Mononuclear cell (primary cell): ENCODE measurements at places on chromosomes 11 and 22. TPM values are rescaled to one million over a fixed set of nuclear protein-coding genes. Genes with fewer than 3 reads are reported as not detected.

Gene KCNJ11
- total RNA-seq, result 0.10 TPM

Gene EIF3M
- 466 TPM for total RNA-seq

Gene CCDC87
- total RNA-seq, result 0.21 TPM

Gene ANO5
- total RNA-seq, result 0.63 TPM

Gene GPR83
- 0.10 TPM for total RNA-seq

Gene SHANK3
- total RNA-seq, result under 0.01 TPM

Gene FBXO7
- total RNA-seq, result 133 TPM

Gene CD3E
- 136 TPM for total RNA-seq

Gene CHID1
- 8.2 TPM for total RNA-seq

Gene SLCO2B1
- total RNA-seq, result not detected

Gene RAG1
- total RNA-seq, result 0.52 TPM

Gene INPPL1
- 49.2 TPM for total RNA-seq

Gene C11orf68
- total RNA-seq, result 7.6 TPM

Gene TRIM22
- total RNA-seq, result 252 TPM

Gene MISFA
- total RNA-seq, result 0.52 TPM

Gene TRIM49
- total RNA-seq, result not detected

Gene GLB1L3
- 0.52 TPM for total RNA-seq

Gene FGF3
- not detected for total RNA-seq

Gene SLC22A8
- total RNA-seq, result not detected

Gene YPEL4
- 1.3 TPM for total RNA-seq

Gene DENND6B
- total RNA-seq, result 1.0 TPM

Gene PGA5
- 0.52 TPM for total RNA-seq

Gene HBE1
- total RNA-seq, result 0.94 TPM

Gene RNF141
- 30.6 TPM for total RNA-seq

Gene POU2AF2
- not detected for total RNA-seq

Gene LINC01488
- total RNA-seq, result not detected
